ENCODE measurements at places on chromosomes 7 and 10.

GRCh38 chr7:91373111-91373800 lies 109.0 kb downstream of the FZD1 start:
- DNase-seq, result no peak

GRCh38 chr7:8831376-8831775 lies 398.0 kb downstream of the NXPH1 start:
- no peak for DNase-seq

DNA sequence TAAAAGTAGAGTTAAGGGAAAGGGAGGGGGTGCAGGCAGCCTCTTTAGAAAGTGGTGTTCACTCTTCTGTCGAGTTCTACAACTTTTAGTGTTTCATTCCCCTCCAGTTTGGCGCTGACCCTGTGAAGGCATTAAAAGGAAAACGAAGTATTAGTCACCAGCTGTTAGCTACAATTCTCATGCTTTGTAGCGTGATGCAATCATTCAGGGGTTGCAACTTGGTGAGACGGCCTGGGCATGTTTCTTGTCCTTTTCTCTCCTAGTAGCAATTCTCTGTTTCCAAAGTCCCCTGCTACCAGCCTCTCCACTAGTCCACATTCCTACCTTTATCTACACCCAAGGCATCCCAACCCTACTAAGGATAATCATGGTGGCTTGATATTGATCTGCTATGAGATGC lies 33.7 kb upstream of the DGKI start:
- DNase-seq, result no peak

GRCh38 chr7:106419455-106420182 lies 134.8 kb upstream of the NAMPT start:
- peak; percentile 42 for DNase-seq

DNA sequence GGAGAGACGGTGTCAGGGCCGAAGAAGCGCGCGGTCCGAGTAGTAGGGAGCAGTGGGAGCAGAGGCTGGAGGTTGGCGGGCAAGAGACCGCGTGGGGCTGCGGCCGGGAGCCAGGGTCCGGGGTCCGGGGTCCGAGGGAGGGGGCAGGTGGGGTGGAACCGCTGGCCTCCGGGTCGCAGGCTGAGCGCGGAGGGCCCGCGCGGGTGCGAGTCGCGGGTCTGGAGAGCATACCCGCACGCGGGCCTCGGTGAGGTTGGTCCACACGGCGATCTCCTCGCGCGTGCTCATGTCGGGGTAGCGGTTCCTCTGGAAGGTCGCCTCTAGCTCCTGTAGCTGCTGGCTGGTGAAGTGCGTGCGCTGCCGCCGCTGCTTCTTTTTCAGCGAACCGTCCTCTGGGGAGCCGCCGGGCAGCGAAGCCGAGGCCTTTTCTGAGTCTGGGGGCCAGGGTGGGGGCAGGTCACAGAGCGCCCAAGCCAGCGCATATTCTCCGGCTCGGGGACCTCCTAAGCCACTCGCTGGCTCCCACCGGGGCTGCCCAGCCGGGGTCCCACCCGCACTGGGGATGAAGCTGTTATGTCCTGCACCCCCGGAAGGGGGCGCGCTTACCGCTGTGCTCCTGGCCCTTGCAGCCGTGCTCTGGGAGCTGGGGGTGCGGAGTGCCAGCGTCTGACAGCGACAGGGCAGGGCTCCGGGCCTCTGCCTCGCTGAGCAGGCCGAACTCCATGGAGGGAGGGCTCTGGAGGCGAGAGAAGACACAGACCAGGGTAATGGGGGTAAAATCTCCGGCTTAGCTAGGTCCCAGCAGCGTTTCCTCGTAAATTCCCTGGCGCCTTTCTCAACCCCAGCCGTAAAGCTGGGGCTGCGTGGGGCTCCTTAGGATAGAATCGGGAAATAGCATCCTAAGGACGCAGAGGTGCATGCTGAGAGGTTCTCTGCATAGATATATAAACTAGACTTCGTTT lies 5.5 kb downstream of the ELOVL3 start:
- peak; percentile 76 for DNase-seq

DNA sequence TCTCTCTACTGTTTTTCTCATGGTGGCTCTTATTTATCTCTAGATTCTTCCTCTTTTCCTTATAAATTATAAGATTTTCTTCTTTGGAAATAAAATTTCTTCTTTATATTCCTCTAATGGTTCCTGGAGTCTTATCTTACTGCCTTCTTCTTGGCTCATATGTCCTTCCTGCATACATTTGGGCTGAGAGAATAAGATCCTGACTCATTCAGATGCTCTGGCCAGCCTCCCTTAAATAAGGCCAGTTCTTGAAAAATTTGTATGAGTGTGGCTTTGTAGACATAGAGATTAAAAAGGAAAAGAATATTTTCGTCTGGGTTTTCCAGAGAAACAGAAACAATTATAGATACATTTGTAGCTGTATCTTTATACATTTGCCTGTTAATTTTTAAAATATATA lies 411.3 kb downstream of the KIF20B start:
- no peak for DNase-seq

DNA sequence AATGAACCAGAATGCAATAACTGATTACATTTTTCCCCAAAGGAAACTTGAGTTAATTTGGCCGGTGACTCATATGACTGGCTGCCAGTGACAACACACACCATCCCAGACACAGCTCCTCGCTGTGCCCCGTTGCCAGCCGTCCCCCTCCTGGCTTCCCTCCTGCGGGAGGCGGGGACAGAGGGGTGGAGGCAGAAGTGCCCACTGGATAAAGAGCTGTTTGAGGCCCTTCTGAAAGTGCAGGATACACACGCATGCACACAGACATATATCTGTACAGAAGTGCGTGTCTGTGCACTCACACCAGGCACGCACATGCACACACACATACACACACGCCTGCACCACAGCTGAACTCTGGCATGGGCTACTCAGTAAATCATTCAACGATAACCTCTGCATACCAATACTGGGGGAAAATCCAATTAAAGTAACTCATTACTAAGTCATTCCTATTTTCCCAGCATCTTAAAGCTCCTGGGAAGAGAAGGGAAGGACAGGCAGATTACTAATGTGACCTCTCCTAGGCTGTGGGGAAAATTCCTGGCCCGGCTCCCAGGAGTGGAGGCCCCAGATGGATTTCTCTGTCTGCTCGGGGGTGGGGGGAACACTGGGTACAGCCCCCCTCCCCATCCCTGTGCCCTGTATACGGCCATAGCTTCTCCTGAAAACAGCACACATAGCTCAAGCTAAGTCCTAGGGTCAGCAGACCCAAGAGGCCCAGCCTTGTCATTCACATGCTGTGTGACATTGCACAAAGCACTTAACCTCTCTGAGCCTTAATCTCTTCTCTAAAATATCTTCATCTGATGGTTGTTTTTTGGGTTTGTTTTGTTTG lies 52.3 kb upstream of the MYL10 start:
- no peak for DNase-seq
